ENCODE measurements at places on chromosomes 2 and 18.

GRCh38 chr2:182359027-182359989 is 67.5 kb downstream of the PDE1A start:
- no peak for DNase-seq

GRCh38 chr18:34977838-34978532 is 63.2 kb upstream of the MAPRE2 start:
- DNase-seq, result peak; percentile 57

DNA sequence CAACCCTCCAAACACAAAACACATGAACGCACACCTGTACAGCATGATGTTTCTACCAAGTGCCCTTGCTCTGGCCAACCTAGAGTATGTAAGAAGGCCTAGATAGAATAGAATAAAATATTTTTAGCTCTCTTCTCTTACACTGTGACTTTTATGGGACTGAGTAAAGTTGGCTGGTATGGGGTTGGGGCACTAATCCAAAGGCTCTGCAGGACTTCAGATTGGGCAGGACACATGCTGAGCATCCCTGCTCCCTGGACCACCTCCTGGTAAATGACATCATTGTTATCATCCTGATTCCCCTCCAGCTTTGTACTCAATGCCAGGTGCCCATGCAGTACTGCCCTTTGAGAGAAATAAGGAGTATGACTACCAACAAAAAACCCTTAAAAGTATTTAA is 322.2 kb downstream of the SLC8A1 start:
- DNase-seq, result no peak

GRCh38 chr2:205878999-205879762 is 196.9 kb downstream of the NRP2 start:
- DNase-seq, result peak; percentile 37

- DNase-seq, result no peak
Measured at GRCh38 chr2:74464406-74464805, 776 bp downstream of the MOGS start.

DNA sequence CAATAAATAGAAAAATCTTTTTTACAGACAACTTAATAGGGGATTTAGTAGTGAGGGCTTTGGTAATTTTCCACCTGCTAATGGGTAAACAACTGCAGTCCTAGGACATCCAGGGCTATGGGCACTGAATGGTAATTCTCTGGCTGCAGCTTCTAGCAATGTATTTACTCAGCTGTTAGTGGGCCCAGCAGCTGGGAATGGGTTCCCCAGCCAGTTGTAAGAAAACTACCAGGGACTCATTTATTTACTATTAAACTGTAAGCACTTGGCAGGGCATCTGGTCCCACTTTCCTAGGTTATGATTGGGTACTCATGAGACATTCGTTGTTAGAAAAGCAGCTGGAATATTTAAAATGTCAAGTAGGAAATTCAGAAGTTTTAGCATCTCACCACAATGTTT is 363.8 kb upstream of the TRIB2 start:
- DNase-seq, result peak; percentile 93

DNA sequence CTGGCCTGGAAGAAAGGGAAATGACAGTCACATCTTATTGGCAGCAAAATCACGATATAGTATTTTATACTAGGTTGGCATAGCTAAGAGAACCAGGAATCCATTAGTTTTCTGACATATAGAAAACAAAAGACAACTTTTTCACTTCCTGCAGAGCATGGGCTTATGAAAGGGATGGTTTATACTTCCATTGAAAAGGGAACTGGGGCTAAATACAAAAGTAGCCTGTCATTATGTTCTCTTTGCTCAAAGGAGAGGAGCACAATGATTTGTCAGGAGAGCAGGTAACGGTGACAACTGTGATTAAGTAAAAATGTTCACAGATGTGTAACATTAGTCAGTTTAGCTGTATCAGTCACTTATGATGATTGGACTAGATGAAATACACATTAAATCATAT is 46.4 kb downstream of the SLC25A12 start:
- no peak for DNase-seq

DNA sequence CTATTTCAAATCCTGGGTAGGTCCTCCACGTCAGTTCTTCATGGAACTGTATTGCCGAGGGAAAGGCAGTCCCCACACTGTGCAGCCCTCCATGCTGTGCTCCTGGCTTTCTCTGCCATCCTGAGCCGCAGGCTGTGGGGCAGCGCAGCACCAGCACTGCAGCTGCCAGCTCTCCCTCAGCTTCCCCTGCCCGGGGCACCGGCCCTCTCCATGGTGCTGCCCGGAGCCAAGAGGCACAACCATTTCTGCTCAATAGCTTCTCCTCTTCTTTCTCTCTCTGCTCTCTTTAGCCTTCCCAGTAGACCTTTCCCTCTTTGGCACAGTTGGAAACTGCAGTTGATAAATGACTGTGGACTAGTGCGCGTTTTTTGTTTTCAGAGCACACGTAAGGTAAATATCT is 12.1 kb downstream of the ANKRD23 start:
- DNase-seq, result no peak

DNA sequence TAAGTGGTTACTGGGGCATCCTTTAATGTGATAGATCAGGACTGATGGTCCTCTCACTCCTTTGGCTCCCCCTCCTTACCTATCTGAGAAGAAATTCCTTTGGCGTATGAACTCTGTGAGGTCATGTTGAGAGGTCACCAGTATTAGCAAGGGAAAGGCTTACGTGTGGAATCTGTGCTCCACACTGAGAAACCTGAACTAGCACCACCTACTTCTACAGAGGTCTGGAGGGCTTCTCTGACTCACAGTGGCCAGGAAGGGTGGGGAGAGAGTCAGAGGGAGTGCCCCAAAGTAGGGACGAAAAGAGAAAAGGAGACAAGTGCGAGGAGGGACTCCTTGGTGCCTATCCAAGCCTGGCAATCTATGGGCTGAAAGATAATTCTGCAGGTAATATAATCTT is 348.6 kb downstream of the TNS1 start:
- DNase-seq, result no peak

DNA sequence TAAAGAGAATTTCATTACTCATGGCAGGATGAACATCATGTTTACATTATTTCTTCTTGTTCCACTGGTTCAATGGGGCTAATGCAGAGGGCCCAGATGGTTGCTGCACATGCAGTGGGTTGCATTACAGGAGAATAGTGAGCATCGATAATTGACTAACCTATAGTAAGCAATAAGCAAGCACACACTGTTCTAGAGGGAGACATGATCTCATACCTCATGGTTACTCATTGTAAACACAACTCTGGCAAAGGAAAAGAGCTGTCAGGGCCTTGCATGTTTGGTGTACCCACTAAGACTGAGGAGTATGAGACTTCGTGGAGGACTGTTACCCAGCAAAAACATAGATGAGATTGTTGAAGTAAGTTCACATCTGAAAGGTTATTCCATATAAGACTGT is 885.6 kb upstream of the VRK2 start:
- DNase-seq, result no peak

DNA sequence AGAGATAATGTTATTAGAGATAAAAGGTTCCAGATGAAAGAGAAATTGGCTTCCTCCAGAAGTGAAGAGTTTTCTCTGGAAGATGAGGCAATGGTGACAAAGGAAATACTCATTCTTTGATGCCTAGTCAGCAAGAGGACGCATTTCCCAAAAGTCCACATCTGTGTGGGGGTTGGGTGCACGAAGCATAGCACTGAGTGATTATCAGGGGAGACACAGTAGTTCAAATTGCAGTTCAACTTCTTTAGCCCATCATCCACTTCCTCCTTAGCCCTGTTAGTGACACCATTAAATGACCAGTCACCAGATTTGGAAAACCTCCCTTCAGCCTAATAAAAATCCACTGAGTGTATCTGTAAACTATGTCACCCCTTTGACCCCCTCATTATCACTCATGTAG is 80.9 kb upstream of the PHLPP1 start:
- no peak for DNase-seq

- no peak for DNase-seq
Measured at GRCh38 chr2:55049821-55050099, 491 bp downstream of the RTN4 start.

DNA sequence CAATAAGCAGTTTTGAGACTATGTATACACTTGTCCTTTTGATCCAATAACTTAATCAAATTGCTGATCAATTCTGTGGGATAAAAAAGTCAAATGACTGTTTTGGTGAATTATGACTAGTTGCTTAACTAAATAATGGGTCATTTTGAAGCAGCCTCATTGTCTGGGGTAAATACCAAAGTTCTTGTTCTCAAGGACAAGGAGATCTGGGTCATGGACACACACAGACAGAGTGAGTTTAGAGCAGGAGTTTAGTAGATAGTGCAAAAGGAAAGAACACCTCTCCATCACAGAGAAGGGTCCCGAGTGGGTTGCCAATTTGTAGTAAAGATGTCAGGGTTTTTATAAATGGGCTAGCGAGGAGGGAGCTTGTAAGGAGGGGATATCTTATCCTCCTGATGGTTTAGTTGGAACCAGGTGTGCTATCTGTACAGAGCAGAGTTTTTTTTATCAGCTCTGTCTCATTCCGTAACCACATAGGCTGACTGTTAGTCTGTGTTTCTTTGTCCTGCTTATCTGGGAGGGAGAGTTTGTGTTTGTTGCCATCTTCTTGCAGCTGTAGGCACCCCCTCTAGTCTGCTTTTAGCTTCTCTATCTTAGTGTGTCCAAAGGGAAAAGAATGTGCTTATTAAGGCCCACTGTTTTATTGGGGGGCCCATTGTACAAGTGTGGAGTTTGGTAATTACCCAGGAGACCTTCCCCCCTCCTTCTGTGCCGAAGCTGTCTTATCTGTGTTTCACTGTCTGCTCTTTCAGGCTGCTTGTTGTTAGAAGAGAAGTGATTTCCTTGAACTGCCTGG is 48.7 kb upstream of the C1GALT1C1L start:
- no peak for DNase-seq

DNA sequence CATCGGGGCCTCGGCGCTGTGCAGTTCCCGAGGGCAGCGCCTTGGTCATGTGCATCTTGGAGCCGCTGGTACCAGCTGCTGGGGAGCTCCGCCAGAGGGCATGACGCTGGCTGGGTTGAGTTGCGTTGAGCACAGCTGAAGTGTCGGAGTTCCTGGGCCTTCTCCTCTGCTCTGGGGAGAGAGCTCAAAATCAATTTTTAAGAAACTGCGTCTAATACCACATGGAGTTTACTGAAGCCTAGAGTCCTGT is 48.7 kb downstream of the GREB1 start:
- no peak for DNase-seq

DNA sequence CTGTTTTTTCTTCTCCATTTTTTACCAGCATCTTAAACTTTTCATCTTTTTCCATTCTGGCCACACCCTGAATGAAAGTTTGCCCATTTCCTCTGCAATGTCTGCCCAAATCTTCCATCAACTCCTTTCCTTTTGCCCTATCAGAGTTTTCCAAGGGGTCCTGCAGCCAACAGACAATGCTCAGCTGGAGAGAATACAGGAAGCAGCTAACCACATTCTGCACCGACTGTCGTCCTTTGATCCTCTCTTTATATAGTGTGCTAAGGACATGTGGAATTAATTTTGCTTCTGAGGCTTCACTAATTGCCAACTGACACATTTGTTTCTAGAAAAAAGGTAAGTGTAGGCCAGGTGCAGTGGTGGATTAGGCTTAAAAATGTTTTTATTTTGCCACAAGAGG is 50.5 kb upstream of the DLX2 start:
- DNase-seq, result no peak

DNA sequence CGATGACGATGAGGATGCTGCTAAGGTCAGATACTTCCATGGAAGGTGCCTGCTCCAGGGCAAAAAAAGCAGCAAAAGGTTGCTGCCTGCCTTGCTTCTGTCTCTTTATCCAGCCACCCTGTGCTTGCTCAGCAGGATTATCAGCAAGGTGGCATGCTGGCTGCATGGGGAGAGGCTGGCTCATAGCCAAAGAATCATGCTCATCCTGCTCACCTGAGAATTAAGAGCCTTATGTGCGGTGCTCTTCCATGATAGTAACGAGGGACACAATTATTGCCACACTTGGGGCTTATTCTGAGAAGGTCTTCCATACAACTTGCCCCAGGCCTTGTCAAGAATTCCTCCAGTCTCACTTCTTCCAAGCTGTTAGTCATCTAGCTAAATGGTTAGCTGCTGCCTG is 60.4 kb upstream of the SEC11C start:
- peak; percentile 39 for DNase-seq

GRCh38 chr2:73285159-73285739 is 971 bp upstream of the FBXO41 start:
- DNase-seq, result no peak

DNA sequence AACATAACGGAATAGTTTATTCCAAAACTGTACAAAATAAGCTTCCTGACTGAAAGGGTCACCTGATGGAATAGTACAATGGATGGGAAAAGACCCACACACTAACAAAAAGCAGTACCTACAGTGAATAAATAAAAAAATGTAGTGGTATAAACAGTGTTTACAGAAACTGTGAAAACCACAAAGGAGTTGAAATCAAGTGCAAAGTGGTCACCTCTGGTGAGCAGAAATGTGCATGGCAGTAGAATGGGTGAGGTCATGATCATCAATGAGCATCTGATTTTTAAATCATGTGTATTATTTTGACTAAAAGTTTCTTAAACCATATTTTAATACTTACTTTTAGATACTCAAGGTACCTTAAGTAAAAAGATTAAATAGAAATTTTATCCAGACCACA is 11.4 kb downstream of the WDSUB1 start:
- no peak for DNase-seq

- no peak for DNase-seq
Measured at GRCh38 chr2:180450841-180451240, 443.7 kb upstream of the CWC22 start.

- no peak for DNase-seq
Measured at GRCh38 chr2:148501545-148501944, 143.0 kb upstream of the EPC2 start.

GRCh38 chr18:75962036-75962572 is 532.9 kb downstream of the ZNF516 start:
- no peak for DNase-seq

DNA sequence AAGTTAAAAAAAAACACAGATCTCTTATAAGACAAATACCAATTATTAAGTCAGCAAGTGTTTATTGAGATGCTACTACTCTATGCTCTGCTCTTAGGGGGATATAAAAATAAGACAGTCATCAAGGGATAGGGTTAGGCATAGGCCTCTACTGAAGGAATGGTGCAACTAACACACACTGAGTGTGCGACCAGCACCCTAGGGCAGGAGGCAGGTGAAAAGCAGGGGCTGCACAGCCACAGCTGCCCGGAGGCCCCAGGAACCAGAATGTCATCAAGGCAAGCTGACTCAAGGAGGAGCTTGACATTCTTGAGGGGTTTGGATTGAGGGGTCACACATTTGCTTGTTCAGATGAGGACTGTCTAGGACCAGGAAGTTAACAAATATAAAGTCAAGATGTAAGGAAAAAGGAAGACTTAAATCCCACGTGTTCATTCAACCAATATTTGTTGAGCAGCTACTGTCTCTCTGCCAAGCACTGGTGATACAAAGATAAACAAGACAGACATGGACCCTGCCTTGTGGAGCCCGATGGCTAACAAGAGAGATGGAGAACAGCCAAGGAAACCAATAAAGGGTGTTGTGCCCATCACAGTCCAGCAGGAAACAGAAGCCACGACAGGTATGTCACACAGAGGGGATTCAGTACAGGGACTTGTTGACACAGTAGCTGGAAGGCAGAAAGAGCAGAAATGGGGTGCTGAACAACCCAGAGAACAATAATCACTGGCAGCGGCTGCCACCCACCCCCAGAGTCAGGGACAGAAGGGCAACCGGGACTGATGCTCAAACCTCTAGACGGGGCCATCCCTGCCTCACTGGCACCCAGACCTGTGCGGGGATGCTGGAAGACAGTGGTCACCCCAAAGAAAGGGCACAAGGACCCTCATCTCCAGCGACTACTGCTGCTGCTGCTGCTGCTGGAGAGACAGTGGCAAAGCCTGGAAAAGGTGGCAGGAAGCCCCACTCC is 45.8 kb upstream of the MAL start:
- no peak for DNase-seq

- DNase-seq, result no peak
Measured at GRCh38 chr2:99159594-99159993, 4.8 kb downstream of the LIPT1 start.

GRCh38 chr18:56202678-56203077 is 435.7 kb downstream of the TXNL1 start:
- DNase-seq, result no peak

Data from NCI-H774 (cell line).